A549 treated with RU486 at 1 μM for 4 hours (cell line): ENCODE measurements at places on chromosomes 7 and 10. TPM values are rescaled to one million over a fixed set of nuclear protein-coding genes. Genes with fewer than 3 reads are reported as not detected.

Gene ZNF22
- 3.2 to 7.0 TPM (median 6.7 TPM) in 5 replicates for total RNA-seq

Gene CCDC172
- total RNA-seq: not detected in 5 replicates

Gene RBM17
- 105 to 136 TPM (median 123 TPM) in 5 replicates for total RNA-seq

Gene CFAP43
- 0.07 to 0.24 TPM (median 0.12 TPM) in 5 replicates for total RNA-seq

Gene RASSF4
- 1.1 to 2.0 TPM (median 1.4 TPM) in 5 replicates for total RNA-seq

Gene LIPJ
- total RNA-seq: not detected in 5 replicates

Gene MMD2
- total RNA-seq: not detected in 5 replicates

Gene MOGAT3
- total RNA-seq: not detected in 5 replicates

Gene CCAR1
- total RNA-seq: 56.3 to 82.1 TPM (median 68.2 TPM) in 5 replicates

Gene KLF14
- total RNA-seq: 0.05 to 0.06 TPM in 2 of 5 replicates, not detected in the others

Gene KDM7A
- 2.0 to 2.9 TPM (median 2.7 TPM) in 5 replicates for total RNA-seq

Gene FAM25G
- 0.88 to 1.1 TPM (median 0.95 TPM) in 3 of 5 replicates, not detected in the others for total RNA-seq

Gene HOXA1
- 2.2 to 4.1 TPM (median 3.5 TPM) in 5 replicates for total RNA-seq

Gene TUBB8
- 0.18 TPM in 1 of 5 replicates, not detected in the others for total RNA-seq

Gene GJD4
- total RNA-seq: 0.09 TPM in 1 of 5 replicates, not detected in the others

Gene PAX2
- total RNA-seq: 0.23 to 0.34 TPM (median 0.33 TPM) in 5 replicates

Gene TCF7L2
- total RNA-seq: 17.2 to 23.1 TPM (median 21.4 TPM) in 5 replicates

Gene DNMBP
- 26.5 to 40.9 TPM (median 34.6 TPM) in 5 replicates for total RNA-seq

Gene NYAP1
- total RNA-seq: 0.64 to 1.6 TPM (median 1.2 TPM) in 5 replicates

Gene IFRD1
- total RNA-seq: 24.9 to 36.9 TPM (median 33.0 TPM) in 5 replicates

Gene ALOX5
- total RNA-seq: 0.30 to 0.59 TPM (median 0.46 TPM) in 5 replicates

Gene MRLN
- not detected in 5 replicates for total RNA-seq

Gene DAGLB
- 19.6 to 25.2 TPM (median 24.7 TPM) in 5 replicates for total RNA-seq

Gene AOAH
- 0.10 TPM in 1 of 5 replicates, not detected in the others for total RNA-seq

Gene ZNF727
- not detected in 5 replicates for total RNA-seq

Gene ATP6V0A4
- 0.19 to 0.28 TPM (median 0.22 TPM) in 5 replicates for total RNA-seq

Gene ZNF775
- total RNA-seq: 3.8 to 7.4 TPM (median 6.1 TPM) in 5 replicates

Gene CD36
- 0.06 to 0.29 TPM (median 0.15 TPM) in 4 of 5 replicates, not detected in the other for total RNA-seq

Gene CUZD1
- total RNA-seq: 1.3 to 1.8 TPM (median 1.6 TPM) in 5 replicates

Gene NXPH1
- not detected in 5 replicates for total RNA-seq

Gene UNCX
- 0.06 to 0.09 TPM (median 0.08 TPM) in 4 of 5 replicates, not detected in the other for total RNA-seq

Gene NAT16
- total RNA-seq: 0.06 to 0.15 TPM (median 0.14 TPM) in 5 replicates

Gene SLC26A5
- total RNA-seq: not detected in 5 replicates

Gene IGF2BP3
- total RNA-seq: 15.8 to 28.0 TPM (median 25.1 TPM) in 5 replicates

Gene ZNF488
- total RNA-seq: 11.0 to 14.8 TPM (median 12.9 TPM) in 5 replicates

Gene PRKG1
- total RNA-seq: not detected in 5 replicates

Gene SLC18A2
- not detected in 5 replicates for total RNA-seq

Gene TRIM73
- 1.2 to 2.9 TPM (median 1.9 TPM) in 5 replicates for total RNA-seq

Gene PPP1R9A
- total RNA-seq: 2.8 to 4.5 TPM (median 4.3 TPM) in 5 replicates

Gene SLC26A3
- not detected in 5 replicates for total RNA-seq

Gene WEE2
- total RNA-seq: not detected in 5 replicates

Gene PTF1A
- not detected in 5 replicates for total RNA-seq

Gene LRRC17
- 0.08 to 0.35 TPM (median 0.16 TPM) in 4 of 5 replicates, not detected in the other for total RNA-seq

Gene RBAK
- 2.8 to 6.7 TPM (median 6.3 TPM) in 5 replicates for total RNA-seq

Gene SAP25
- total RNA-seq: 0.42 to 0.76 TPM (median 0.55 TPM) in 3 of 5 replicates, not detected in the others

Gene TMEM236
- 0.03 to 0.07 TPM (median 0.06 TPM) in 5 replicates for total RNA-seq
